Smooth muscle cell of the pulmonary artery (primary cell): ENCODE measurements at places on chromosomes 16 and 17. TPM values are rescaled to one million over a fixed set of nuclear protein-coding genes. Genes with fewer than 3 reads are reported as not detected.

The BAHCC1 gene
- 12.4 and 14.3 TPM in 2 replicates for total RNA-seq

The SULT1A4 gene
- total RNA-seq: 1.6 and 1.7 TPM in 2 replicates

The SKA2 gene
- 21.9 and 41.2 TPM in 2 replicates for total RNA-seq

The CCL7 gene
- 0.85 and 3.7 TPM in 2 replicates for total RNA-seq

The CD300E gene
- total RNA-seq: not detected in 2 replicates

The MYH8 gene
- not detected in 2 replicates for total RNA-seq

The GDPD1 gene
- total RNA-seq: 0.98 and 1.9 TPM in 2 replicates

The RASL10B gene
- total RNA-seq: 2.0 and 3.0 TPM in 2 replicates

The LPO gene
- total RNA-seq: 0.07 TPM in 1 of 2 replicates, not detected in the other

The MYH3 gene
- 0.91 and 1.3 TPM in 2 replicates for total RNA-seq

The SLC38A8 gene
- not detected in 2 replicates for total RNA-seq

The PITPNM3 gene
- total RNA-seq: 2.4 and 3.8 TPM in 2 replicates

The NGFR gene
- 0.33 and 0.56 TPM in 2 replicates for total RNA-seq

The ABCC11 gene
- total RNA-seq: 0.26 and 0.30 TPM in 2 replicates

The ZNF469 gene
- 7.2 and 17.1 TPM in 2 replicates for total RNA-seq

The SLC35G6 gene
- total RNA-seq: not detected in 2 replicates

The GALR2 gene
- total RNA-seq: not detected in 2 replicates

The CES2 gene
- 31.9 and 35.9 TPM in 2 replicates for total RNA-seq

The TEKT5 gene
- 0.07 and 0.13 TPM in 2 replicates for total RNA-seq

The SEC14L5 gene
- total RNA-seq: 0.30 and 0.39 TPM in 2 replicates

The PRKCB gene
- 0.07 TPM in 1 of 2 replicates, not detected in the other for total RNA-seq

The XAF1 gene
- 20.0 and 37.0 TPM in 2 replicates for total RNA-seq

The TNFRSF13B gene
- total RNA-seq: not detected in 2 replicates

The TCAP gene
- total RNA-seq: 0.52 and 0.53 TPM in 2 replicates

The TEKT1 gene
- not detected in 2 replicates for total RNA-seq

The KRT39 gene
- not detected in 2 replicates for total RNA-seq

The SPOP gene
- total RNA-seq: 81.6 and 114 TPM in 2 replicates

The CD300LG gene
- total RNA-seq: not detected in 2 replicates

The CRISPLD2 gene
- total RNA-seq: 1.2 and 38.1 TPM in 2 replicates

The KRTAP3-1 gene
- total RNA-seq: not detected in 2 replicates

The C16orf86 gene
- 2.7 and 3.3 TPM in 2 replicates for total RNA-seq

The FAM234A gene
- total RNA-seq: 171 and 191 TPM in 2 replicates

The CA10 gene
- total RNA-seq: not detected in 2 replicates

The MARVELD3 gene
- total RNA-seq: 0.07 TPM in 1 of 2 replicates, not detected in the other

The INPP5K gene
- total RNA-seq: 37.9 and 38.5 TPM in 2 replicates

The SLC52A1 gene
- 0.07 and 0.13 TPM in 2 replicates for total RNA-seq

The HIGD1B gene
- total RNA-seq: not detected in 2 replicates

The CFAP97D1 gene
- total RNA-seq: under 0.01 TPM in 1 of 2 replicates, not detected in the other

The OR3A2 gene
- total RNA-seq: 0.20 TPM in 1 of 2 replicates, not detected in the other

The PLEKHG4 gene
- 34.1 and 51.4 TPM in 2 replicates for total RNA-seq

The TMEM235 gene
- total RNA-seq: not detected in 2 replicates

The VAT1L gene
- 0.13 and 0.17 TPM in 2 replicates for total RNA-seq

The CACNG5 gene
- total RNA-seq: not detected in 2 replicates

The KRT23 gene
- not detected in 2 replicates for total RNA-seq

The IRF8 gene
- total RNA-seq: not detected in 2 replicates

The PRR29 gene
- 0.20 and 1.2 TPM in 2 replicates for total RNA-seq

The AOC2 gene
- 0.79 and 0.85 TPM in 2 replicates for total RNA-seq

The CHST4 gene
- 0.07 TPM in 1 of 2 replicates, not detected in the other for total RNA-seq

The ALOXE3 gene
- not detected in 2 replicates for total RNA-seq

The SEC14L1 gene
- total RNA-seq: 56.6 and 60.3 TPM in 2 replicates

The WNT3 gene
- total RNA-seq: 1.0 and 1.4 TPM in 2 replicates

The KRT27 gene
- total RNA-seq: not detected in 2 replicates
